ENCODE measurements at places on chromosomes 6 and 20.

DNA sequence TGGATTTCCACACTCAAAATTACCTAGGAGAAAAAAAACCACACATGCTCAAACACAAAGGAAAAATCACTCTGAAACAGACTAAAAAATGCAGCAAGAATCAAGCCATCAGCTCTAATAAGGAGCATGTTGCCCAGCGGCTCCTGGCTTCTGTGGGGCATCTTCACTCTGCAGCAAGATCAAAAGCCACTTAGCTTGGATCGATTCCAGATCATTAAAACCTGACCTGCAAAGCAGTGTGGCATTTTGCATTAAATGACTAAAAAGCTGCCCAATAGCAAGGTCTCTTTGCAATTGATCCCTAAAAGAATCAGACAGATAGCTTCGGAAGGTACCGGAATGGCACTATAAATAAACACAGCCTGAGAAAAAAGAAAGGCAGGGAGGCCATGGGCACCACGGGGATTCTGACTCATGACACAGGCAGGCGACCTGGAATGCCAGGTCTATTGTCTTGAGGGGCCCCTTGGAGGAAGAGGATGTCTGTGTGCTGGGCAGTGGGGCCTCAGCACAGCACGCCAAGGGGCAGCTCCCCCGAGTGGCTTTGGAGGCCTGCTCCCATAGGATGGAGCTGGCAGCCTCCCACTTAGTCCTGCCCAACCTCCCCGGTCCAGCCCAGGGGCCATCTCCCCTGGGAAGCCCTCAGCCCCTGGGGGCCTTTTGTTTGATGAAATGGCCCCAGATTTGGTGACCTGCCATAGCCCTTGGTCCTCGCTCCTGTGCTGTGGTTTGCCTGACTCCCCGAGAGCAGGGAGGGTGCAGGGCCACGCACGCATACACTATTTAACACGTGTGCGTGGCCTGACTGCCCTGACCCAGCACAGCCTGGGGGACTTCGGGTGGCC, 7.6 kb downstream of the LEMD2 start:
- no peak for DNase-seq

DNA sequence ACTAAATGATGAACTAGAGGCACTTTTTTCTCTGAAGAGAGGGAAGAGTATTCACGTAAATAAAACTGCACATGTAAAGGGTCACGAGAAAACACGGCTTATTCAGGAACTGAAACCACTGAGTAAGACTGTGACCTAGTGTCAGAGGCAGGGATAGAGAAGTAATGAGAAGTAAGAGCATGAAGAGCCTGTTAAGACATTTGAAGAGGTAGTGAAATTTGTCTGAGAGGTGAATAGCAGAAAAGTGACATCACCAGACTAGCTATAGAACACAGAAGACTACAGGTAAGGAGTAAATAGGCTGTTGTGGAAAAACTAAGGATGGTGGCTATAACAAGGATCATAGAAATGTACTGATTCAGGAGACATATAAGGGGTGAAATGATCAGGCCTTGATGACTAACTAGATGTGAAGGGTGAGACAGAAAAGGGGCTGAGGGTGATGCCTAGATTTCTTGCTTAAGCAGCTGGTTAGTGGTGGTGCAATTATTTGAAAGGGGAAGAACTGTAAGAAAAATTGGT, 76.8 kb downstream of the REV3L start:
- DNase-seq, result no peak

- no peak for DNase-seq
Measured at GRCh38 chr6:27205375-27206278, 41.9 kb upstream of the PRSS16 start.

DNA sequence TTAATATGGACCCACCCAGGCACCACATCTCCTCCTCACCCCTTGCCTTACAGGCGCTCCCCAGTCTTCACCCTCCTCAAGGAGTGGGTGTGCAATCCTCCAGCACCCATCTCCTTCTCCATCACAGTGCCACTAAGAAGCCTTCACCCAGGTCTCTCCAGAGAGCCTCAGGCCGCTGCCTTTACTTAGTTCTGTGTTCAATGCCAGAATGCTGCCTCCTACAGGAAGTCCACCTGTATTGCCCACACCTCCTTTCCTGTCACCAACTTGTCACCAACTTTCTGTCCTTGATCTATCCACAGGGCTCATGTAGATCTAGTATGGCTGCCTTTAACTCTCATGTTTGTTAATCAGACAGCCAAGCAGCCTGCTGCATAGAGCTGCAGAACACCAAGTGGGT, 586 bp upstream of the LST1 start:
- no peak for DNase-seq

DNA sequence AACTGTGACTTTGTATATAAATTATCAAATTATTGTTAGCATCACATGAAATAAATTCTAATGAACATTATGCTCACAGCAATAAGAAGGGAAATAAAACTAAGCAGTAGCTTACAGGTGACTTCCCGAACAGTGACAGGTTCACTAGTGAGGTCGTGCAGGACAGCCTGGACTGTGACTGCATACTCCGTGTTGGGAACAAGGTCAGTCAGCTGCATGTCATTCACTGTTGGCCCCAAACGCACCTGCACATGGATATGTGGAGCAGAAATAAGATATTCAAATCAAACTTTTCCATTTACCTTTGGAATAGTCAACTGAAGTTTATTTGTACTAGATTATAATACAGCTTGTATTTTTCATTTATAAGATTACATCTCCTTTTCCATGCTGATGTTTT, 60.6 kb downstream of the COL12A1 start:
- DNase-seq, result no peak

DNA sequence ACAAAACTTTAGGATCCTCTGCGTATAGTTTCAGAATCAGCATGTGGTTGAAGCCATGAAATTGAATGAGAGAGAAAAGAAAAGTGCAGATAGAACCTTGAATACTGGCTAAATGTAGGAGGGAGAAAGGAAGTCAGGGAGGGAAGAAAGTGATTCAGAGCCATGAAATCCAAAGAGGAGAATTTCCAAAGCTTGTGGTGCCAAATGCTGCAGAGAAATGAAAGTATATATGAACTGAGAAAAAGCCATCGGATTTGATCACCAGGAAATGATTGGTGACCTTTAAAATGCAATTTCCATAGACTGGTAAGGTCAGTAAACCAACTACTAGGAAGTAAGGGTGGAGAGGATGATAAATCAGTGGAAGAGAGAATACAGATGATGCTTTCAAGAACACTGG, 142.3 kb downstream of the TFAP2A start:
- no peak for DNase-seq

GRCh38 chr20:20318365-20319161, 49.3 kb upstream of the INSM1 start:
- peak; percentile 9 for DNase-seq

DNA sequence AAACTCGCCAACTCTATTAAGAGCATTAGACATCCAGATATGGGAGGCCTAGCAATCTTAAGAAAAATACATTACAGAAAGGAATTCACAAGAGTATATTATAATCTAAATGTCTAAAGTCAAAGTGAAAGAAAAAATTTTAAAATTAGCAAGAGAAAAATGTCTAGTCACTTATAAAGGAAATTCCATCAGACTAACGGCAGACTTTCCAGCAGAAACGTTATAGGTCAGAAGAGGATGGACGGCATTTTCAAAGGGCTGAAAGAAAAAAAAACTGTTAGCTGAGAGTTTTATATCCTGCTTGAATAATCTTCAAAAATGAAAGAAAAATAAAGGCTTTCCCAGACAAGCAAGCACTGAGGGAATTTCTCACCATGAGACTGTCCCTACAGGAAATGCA, 269.0 kb downstream of the HDGFL1 start:
- DNase-seq, result no peak

DNA sequence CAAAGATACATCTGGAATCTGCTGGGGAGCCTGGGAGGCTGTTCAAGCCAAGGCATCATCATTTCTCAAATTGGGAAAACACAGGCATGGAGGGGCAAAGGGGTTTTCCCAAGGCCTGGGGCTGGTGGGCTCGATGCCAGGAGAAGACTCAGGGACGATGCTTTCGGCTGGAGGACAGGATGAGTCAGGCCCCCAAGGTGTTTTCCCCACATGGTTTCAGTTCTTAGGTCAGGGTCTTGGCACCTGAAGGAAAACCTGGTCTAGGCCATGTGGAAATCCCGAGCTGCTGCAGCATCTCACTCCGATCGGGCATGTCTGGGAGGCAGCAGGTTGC, 348.1 kb downstream of the CDC5L start:
- DNase-seq, result no peak

DNA sequence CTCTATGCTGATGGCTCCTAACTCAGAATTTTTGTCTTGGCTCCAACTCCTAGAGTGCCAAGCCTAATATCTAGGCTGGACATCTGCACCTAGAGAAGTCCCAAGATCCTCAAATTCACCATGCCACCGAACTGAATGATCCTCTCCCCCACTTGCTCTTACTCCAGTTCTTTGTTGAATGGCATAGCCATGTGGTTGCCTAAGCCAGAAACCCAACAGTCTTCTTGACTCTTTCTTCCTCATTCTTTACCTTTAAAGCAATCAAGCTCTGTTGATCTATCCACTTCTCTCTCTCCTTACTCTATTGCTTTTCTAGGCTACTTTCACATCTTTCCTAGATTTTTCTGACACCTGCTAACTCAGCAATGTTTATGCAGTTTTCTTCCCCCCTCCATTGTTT, 126.5 kb upstream of the FOXO3 start:
- DNase-seq, result no peak

DNA sequence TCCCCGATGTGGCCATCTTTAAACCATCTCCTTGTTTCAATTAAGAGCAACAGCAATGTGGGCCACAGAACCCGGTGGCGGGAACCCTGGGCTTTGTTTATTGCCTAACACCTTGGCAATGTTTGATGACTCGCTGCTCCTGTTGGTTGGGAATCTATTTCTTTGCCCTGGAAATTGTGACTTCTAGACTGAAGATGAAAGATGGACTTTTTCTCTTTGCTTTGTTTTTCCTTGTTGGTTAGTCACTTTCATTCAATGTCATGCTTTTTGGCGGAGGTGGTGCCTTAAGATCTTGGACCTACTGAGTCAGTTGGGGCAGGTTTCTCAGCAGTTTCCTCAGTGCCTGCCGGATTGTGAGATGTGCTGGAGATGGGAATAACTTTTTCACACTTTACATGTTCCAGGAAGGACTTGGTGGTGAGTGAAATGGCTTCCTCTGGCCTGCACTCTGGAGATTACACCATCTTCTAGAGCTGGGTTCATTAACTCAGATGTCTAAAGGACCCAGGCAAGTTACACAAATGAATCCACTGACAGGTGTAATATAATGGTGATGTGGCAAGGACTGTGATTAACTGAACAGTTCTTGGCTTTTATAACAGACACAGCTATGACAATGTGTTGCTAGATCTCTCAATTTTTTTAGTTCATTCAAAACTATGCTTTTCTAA, 56.3 kb downstream of the TSHZ2 start:
- DNase-seq, result no peak

- DNase-seq, result no peak
Measured at GRCh38 chr6:12449447-12449846, 159.3 kb downstream of the EDN1 start.

DNA sequence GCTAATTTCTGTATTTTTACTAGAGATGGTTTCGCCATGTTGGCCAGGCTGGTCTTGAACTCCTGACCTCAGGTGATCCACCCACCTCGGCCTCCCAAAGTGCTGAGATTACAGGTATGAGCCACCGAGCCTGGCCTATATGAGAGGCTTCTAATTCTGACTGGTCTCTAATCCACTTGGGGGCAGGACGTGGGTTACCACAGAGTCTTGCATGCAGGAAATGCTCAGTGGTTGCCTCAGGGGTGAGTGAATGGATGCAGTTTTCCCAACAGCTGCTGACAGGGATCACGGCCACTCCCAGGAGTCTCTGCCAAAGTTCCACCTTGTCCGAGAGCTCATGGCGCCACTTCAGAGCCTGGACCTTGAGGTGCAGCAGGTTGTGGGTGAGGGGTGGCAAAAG, 6.4 kb upstream of the FANCE start:
- no peak for DNase-seq

DNA sequence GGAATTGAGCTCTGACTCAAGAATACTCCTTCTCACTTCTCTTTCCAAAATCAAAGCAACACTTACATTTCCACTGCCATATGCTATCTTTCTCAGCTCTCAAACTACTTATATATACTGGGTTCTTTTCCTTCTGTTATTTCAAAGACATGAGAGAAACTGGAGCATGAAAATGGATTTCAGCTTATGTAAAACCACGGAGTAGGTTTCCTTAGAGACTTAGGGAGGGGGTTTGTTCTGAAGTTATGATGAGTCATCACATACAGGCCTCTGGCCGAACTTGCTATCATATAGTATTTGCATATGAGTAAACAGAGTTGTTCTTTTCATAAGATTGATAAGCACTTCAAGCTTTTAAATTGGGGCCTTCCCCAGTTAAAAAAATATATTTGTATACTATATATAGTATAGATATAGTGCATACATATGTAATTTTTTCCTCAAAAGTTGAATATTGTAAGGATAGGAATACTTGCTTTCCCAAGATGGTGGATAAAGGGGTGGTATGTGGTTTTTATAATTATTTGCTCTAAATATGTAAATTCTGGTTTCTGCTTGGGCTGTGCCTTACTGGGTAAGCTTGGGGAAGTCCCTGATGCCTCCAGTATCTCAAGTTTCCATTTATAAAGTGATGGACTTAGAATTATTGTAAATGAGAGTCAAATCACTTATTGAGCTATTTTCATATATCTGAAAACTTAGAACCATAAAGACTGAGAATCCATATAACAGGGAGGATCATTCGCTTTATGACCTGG, 273.9 kb downstream of the RFPL4B start:
- peak; percentile 29 for DNase-seq

- DNase-seq, result peak; percentile 63
Measured at GRCh38 chr6:1381481-1382330, 7.7 kb upstream of the FOXF2 start.

- no peak for DNase-seq
Measured at GRCh38 chr20:60459212-60459611, 501.0 kb downstream of the CDH26 start.

GRCh38 chr6:144036835-144037195, 28.8 kb upstream of the PLAGL1 start:
- no peak for DNase-seq

- DNase-seq, result no peak
Measured at GRCh38 chr6:167925026-167925425, 72.4 kb upstream of the KIF25 start.

GRCh38 chr20:45758096-45758495, 33.6 kb downstream of the WFDC3 start:
- no peak for DNase-seq

DNA sequence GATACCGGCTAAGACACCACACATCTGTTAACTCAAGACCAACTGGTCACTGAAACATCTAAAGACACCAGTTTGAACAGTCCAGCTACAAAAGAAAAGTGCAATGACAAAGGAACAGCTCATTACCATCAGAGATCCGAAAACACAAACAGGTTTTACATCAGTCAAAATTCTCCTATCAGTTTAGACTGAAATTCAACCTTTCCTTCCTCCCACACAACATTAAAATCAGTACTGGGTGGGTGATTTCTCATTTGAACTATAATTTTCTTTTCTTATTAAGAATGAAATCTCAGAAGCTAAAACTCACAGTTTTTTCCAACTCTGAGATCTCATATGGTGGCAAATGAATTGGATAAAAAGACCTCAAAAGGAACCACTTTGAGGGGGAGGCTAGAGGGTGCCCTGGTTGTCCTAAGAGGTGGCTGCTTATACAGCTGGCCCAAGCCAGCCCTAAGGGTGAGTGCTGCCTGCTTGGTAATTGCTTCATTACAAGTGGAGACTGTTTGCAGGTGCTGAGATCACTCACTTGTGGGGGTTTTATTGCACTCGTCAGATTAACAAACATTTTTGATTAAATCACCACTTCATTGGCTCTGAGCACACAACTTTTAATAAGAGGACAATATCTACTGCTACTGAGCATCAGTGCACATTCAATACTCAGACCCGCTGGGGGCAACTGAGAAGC, 4.3 kb downstream of the CCDC167 start:
- no peak for DNase-seq

- DNase-seq, result no peak
Measured at GRCh38 chr6:34057790-34058189, 88.1 kb downstream of the GRM4 start.

Data from muscle of arm (tissue), 14 donors.